ENCODE measurements at places on chromosomes 12 and 14.

GRCh38 chr12:106021516-106021915, 117.2 kb downstream of the NUAK1 start:
- no peak for DNase-seq

DNA sequence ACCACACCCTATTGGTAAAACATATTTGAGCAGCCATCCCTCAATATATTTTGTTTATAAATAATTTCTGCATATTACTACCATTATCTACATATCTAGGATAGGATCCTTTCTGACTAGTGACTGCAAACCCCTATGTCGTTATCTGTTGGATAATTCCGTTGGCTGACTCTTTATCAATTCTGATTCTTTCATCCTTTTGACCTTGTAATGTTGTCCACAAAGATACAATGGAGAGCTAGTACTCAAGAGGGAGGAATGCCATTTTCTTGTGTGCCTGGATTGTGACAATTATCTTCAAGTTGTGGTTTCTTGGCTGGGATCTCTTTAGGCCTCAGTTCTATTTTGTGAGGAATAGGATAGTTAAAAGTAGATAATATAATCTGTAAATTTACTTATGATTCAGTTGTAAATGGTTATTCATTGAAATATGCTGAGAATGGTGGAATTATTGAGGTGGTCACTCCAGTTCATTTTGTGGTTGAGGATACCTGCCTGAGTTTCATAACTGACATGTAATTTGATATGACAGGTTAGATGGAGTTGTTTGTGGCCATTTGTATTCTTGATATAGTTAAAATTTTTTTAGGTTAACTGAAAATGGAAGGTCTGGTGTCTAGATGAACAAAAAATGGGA, 10.1 kb downstream of the CHST11 start:
- DNase-seq = no peak

GRCh38 chr12:67757651-67758050, 109.1 kb downstream of the DYRK2 start:
- DNase-seq = no peak

- no peak for DNase-seq
Measured at GRCh38 chr12:82008251-82008650, 249.1 kb upstream of the PPFIA2 start.

GRCh38 chr14:94116701-94117100, 6.2 kb downstream of the IFI27 start:
- no peak for DNase-seq

GRCh38 chr12:109545826-109546225, 27.5 kb downstream of the MMAB start:
- no peak for DNase-seq

DNA sequence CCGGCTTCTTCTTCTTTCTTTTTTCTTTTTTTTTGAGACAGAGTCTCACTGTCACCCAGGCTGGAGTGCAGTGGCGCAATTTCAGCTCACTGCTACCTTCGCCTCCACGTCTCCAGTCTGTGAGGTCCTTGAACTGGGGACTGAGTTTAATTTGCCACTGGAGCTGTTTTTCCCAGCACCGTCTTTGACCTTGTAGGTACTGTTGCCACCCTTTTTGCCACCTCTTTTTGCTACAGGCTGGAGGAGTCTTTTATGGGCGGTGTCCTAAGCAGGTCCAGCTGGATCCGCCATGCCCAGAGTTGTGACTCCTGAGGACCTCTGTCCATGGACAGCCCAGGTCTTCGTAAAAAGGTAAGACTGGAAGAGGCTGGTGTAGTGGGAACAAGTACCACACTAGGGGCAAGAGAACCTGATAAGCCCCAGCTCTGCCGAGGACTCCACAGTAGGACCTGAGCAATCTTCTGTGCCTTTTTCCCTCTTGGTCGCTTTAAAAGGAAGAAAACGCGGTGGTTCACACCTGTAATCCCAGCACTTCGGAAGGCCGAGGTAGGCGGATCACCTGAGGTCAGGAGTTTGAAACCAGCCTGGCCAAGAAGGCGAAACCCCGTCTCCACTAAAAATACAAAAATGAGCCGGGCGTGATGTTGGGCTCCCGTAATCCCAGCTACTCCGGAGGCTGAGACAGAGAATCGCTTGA, 946 bp downstream of the RNU4-2 start:
- peak; percentile 6 for DNase-seq

Measured in activated naive CD8-positive, alpha-beta T cell treated with anti-CD3 and anti-CD28 coated beads, Interleukin-2, amount 50 U/mL, for 16 hours (primary cell).